ENCODE measurements at places on chromosomes 2 and 18. TPM values are rescaled to one million over a fixed set of nuclear protein-coding genes. Genes with fewer than 3 reads are reported as not detected.

The PSTPIP2 gene
- polyA plus RNA-seq, result 35.0 TPM

The KANSL1L gene
- 1.00 TPM for polyA plus RNA-seq

The NEUROD1 gene
- not detected for polyA plus RNA-seq

The CXCR4 gene
- polyA plus RNA-seq, result 687 TPM

The CFC1 gene
- polyA plus RNA-seq, result not detected

The PLGLB1 gene
- polyA plus RNA-seq, result 0.42 TPM

The DAPL1 gene
- not detected for polyA plus RNA-seq

The CTDSP1 gene
- polyA plus RNA-seq, result 46.4 TPM

The FNDC4 gene
- polyA plus RNA-seq, result not detected

The KIAA2012 gene
- polyA plus RNA-seq, result not detected

The C2orf66 gene
- polyA plus RNA-seq, result not detected

The TXNDC9 gene
- 3.6 TPM for polyA plus RNA-seq

The IL36A gene
- not detected for polyA plus RNA-seq

The MERTK gene
- 4.2 TPM for polyA plus RNA-seq

The C2orf80 gene
- not detected for polyA plus RNA-seq

All from CD14-positive monocyte (primary cell).